ENCODE measurements at places on chromosomes 4 and X. TPM values are rescaled to one million over a fixed set of nuclear protein-coding genes. Genes with fewer than 3 reads are reported as not detected.

FOXP3 gene
- polyA plus RNA-seq: 0.10 TPM

ARR3 gene
- not detected for polyA plus RNA-seq

DNA sequence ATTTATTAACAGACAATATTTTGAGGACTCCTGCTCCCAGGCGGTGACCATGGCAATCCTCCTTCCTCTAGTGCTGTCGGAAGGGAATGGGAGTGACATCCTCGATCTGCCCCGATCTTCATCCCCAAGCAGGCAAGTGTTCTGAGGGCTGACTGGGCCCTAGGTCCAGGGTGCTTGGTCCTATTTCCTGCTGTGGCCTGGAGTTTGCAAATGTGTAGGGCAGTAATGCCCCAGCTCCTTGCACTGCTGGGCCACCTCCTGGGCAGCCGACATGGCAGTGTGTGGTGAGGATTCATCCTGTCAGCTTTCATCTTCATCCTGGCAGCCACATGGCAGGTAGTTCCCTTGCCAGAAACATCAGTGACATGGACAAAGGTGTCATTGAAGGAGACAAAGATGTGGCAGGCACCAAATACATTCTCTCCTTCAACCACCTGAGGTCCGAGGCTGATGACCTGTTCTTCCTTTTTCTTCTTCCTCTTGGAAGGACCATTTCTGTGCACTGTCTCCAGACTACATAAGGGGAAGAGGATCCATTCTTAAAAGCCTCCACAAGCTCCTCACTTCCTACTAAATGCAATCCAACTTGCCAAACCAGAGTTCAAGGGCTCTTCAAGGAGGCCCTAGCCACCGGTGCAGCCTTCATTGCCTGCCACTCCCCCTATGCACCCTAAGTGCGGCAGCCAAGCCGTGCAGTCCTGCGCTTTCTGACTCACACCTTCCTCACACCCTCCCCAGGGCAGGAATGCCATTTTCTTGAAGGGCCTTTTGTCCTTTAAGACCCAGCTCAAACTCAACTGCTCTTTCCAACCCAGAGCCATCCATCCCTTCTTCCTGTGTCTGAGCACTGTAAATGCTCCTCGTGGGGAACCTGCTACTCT is 65.7 kb downstream of the TMEM154 start:
- DNase-seq: no peak

DNA sequence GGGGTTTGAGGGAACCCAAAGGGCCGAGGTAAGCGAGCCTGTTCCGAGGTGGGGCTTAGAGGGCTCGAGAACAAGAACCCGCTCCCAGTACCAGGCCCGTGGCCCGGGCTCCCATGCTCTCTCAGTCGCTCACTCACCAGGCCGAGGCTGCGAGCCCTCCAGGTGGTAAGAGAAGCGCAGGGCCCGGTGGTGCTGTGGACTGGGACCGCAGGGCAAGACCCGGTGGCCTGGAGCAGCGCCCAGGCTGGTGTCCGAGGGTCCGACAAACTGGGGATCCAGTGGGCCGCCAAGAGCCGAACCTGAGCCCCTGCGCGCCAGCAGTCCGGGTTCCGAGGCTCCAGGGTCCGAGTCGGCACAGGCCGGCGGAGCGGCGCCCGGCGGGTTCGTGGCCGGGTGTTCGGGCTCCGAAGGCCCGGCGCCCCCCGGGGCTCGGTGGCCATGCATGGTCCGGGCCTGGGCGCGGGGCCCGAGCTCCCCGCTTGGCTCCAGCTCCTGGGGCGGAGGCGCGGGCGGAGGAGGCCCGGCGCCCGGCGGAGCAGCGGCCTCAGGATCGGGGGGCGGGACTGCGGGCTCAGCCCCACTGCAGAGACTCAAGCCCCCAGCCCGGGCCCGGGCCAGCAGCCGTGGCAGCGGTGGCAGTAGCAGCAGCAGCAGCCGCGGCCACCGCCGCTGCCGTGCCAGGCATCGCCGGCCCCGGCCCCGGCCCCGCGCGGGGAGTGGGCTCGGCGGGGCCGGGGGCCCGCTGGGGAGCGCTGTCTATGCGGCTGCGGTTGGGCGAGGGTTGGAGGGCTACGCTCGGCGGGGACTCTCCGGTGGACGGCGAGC is 833 bp downstream of the FGD1 start:
- peak; percentile 35 for DNase-seq

DNA sequence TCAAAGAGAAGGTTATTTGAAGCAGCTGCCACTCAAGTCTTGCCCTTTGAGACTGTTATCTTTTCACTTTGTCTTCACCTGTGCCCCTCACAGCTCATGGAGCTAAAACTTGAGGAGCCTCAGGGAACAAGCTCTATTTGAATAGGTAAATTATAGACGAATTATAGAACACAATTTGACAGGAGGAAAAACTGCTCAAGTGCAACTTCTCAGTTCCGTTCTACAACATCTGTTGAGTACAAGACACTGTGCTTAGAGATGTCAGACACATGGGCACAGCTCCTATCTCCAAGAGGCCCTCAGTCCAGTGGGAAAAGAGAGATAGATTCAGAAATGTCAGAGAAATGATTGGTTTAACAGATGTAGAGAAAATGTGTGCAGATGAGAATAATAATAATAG is 5.1 kb downstream of the PPP1R2C start:
- DNase-seq: no peak

- no peak for DNase-seq
Observed at GRCh38 chr4:168361365-168362024, 42.9 kb upstream of the DDX60 start.

DNA sequence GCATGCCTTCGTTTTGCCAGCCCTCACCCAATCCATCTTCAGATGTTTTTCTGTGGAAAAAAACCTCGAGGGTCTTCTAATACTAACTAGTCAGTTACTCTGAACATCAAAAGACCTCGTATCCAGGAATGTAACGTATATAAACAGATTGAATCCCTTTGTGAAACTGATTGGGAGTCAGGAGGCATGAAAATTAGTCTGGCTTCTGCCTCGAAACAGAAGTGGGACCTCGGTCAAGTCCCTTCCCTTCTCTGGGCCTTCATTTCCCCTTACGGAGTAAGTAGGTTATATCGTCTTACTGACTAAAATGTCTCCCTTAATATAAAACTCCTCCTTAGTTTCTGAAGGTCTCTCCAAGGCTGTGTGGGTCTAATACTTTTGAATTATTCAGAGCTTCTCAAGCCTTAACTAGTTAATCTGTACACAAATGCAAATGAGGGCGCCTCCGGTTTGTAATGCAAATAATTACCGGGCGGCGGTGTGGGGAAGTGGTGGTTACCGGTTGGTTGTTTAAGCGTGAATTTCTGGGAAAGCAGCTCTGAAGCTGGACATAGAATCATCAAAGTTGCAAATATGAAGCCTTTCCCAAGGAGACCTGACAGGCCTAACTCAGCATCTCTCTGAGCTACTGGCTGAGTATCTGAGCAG is 11.4 kb upstream of the NKRF start:
- no peak for DNase-seq

DNA sequence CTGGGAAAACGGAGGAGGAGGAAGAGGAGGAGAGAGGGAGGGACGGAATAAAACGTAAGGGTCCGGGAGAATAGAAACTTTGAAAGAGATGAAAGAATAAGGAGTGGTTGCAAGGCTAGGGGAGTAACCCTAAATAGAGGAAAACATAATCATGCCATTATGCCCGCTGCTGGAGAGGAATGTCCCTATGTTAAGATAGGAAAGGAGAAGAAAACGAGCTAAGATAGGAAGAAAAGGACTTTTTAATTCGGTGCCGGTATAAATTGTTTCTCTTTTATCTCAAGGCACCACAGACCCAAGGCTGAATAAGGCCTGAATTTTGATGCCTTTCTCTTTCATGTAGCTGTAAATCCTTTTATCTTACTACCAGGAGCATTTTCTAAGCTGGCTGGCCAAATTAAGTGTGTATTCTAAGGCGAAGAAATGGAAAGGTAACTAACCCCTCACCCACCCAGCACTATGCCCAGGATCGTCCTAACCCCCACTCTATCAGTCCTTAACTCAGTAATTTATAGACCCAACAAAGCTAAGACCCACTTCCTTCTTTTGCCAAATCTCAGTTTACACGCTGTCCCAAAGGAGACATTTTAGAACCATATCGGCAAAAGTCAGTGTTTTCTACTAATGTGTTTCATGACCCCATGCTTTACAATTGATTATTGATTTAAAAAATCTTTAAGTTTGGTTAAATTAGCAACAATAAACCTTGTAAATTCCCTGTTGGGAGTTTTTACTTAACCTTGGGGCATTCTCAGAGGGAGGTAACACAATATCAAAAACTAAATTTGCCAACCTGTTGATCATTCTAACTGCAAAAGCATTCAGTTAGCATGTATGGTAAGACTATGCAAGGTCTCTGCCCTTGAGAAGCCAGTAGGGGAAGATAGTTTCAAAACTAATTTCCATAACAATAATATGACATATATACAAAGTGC is 1.1 kb upstream of the CUL4B start:
- no peak for DNase-seq

Measured in ovary (tissue), 10 donors.